ENCODE measurements at places on chromosomes 5 and 9.

GRCh38 chr5:146906803-146907202, 28.2 kb upstream of the PPP2R2B start:
- DNase-seq = no peak

GRCh38 chr5:88732181-88732633, 150.8 kb downstream of the MEF2C start:
- DNase-seq = peak; percentile 90

GRCh38 chr5:175025077-175025476, 300.7 kb downstream of the MSX2 start:
- no peak for DNase-seq

- DNase-seq = no peak
Observed at GRCh38 chr5:72383726-72384125, 63.6 kb downstream of the PTCD2 start.

DNA sequence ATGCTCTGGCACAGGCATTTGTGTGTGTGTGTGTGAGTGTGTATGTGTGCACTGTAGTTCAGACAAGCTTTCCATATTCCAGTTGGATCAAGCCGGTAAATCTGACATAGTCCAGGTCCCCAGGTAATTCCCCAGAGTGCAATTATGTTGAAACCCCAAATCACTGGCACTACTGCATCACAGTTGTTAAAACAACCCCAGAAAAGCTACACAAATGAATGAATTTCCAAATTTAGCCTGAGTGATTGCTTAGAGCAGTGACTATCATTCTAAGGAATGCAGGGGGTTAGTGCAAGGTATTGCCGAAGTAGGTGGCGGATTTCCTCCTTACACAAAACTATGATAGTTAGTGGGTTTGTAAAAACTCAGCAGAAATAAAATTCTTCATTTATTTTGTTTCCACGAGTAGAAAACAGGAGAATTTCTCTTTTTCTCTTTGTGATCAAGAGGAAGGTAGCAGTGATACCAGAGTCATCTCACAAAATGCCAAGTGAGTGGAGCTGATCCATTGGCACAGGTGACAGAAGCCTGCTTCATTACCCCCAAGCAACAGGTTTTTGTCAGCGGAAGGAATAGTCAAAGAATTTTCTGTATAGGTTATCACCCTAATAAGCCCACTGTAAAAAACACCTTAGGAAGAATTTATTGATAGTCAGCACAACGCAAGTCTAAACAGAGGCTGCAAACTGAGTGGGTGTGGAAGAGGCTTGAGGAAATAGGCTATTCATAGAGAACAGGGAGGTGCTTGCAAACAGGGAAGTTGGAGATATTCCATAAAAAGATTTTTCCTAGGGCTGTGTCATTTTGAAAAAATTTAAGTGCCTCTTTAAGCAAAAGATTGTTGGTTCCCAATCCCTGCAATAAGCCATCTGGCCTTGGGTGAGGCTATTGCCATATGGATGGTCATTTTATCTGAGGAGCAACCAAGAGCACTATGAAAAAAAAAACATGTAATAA, 385.1 kb downstream of the CHSY3 start:
- no peak for DNase-seq

DNA sequence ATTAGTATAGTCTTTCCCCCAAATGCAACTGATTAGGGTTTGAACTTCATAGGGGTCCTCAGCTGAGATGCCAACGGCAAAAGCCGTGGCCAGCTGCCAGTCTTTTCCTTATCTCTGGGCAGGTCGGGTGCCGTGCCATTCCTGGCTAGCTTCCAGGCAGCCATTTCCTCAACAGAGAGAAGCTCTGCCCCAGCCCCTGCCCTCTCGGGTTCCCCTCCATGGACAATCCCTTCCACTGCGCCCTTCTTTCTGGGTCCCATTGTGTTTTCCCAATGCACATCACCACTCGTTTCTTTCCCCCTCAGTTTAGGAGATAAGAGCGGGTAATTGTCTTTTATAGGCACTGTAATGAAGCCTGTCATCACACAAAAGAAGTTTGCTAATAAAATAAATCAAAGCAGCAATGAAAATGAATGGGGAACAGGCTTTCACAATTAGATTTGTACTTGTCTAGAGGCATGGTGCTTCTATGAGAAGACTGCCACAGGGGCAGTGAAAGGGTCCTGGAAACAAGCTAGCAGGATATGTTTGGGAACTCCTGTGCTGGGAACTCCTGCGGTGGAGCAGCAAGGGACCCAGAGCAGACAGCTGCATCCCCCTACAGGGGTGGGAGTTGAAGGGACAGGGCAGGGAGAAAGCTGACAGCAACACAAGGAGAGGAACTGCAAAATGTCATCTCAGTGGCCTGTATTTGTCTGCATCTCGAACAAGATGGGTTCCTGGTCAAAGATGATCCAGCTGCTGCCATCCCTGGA, 48.0 kb upstream of the SAP30L start:
- no peak for DNase-seq

- peak; percentile 51 for DNase-seq
Observed at GRCh38 chr9:89495824-89496560, 1.9 kb downstream of the SEMA4D start.

DNA sequence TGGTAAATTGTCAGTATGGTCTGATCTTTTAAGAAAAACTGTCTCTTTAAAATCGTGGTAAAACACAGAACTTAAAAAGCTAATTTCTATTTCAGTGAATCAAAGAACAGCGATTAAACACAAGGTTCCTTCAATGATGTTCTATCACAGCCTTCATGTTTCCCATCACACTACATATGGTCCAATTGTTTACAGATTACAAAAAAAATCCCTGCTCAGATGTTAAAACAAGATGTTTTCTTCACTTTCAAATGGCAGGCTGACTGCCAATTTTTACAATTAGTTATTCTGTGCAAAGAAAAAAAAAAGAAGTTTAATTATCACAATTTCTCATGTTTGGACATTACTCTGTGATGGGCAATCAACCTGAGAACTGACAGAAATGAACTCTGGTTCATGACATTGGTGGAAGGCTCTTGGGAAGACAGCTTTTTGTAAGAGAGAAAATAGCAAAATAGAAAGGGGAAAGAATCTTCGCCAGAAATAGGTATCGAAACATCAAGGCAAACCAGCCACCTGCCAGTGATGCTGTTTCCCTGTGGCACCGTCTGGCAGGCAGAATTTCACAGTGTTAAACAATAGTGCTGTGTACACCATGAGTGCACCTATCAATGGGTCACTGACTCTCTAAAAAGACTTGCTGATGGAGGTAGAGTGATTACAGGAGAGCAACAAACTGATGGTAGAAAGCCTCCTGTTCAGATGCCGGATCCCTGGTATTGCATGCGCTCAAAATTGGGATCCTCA, 1020.0 kb upstream of the ARRDC3 start:
- DNase-seq = no peak

DNA sequence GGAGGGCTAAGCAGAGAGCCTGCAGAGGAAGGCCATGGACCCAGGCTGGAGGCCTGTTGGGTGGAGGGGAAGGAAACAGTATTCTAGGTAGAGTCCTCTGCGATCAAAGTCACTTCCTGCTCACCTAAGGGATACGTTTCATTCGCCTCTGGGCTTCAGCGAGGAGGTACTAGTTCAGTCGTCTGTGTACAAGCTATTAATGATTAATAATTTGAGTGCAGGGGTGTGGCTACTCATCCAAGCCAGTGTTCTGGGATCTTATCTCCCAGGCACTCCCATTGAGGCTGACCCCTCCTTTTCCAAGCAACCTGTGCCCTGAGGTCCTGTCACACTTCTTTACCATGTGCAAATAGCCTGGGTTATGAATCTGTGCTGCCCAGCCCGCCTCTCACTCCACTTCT, 25.2 kb downstream of the RALGPS1 start:
- no peak for DNase-seq

DNA sequence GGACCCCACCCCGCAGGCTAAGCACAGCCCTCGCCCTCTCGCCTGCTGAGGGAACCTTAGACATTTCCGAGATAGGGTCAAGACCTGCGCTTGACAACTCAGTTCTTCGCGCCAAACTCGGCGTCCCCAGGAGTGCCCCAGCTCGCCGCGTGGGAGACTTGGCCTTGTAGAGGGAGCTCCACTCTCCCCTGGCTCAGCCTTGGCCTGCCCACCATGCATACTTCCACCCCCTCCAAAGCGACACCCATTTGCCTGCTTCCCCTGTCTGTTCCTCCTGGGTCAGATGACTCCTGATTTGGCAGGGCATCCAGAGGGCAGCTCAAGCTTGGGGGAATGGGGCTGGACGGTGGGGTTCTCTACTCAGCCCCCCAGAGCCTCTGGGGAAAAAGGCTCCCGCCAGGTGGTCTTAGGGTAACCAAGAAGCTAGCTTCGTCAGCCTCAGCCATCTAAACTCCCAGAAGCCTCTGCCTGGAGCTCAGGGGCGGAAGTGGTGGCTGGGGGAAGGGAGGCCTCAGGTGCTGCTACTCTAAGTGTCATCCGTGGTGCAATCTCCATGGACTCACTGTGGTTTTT, 560 bp downstream of the DOCK2 start:
- DNase-seq = no peak

GRCh38 chr9:127611603-127611898, 526 bp upstream of the STXBP1 start:
- DNase-seq = no peak

- DNase-seq = no peak
Observed at GRCh38 chr5:57470339-57470738, 12.3 kb downstream of the ACTBL2 start.

DNA sequence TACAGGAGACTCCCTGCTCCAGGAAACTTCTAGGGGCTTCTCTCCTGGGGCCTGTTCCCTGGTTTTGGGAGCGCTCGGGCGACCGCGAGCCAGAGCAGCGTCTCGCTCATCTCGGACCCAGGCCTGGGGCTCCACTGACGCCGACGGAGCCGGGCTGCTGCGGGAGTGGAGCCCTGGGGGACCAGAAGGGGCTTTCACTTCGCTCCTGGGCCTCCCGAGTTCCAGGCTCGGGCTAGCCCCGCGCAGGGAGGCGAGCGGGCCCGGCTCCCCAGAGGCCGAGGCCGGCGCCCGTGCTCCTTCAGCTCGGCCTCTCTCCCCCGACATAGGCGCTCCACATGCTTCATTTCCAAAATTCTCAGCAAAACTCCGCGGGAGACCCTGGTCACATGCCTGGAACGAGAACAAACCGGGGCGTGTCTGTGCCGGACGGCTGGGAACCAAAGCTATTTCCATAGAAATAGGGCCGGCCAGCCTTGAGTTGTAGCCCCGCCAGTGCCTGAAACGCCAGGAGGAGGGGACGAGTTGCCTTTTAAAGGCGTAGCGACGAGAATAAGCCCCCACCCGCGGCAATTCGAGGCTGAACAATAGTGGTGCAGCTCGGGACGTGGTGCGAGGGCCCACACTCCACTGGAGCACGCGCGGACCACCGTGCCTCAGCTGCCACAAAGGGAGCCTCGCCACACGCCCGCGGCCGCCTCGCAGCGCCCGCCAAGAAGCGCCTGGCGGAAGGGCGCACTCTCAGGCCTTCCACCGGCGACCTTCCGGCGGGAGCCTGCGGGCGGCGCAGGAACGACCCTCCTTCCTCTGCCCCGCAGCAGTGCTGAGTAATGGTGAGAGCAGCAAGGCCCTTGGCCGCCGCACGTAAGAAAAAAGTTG, 1.1 kb upstream of the G3BP1 start:
- DNase-seq = peak; percentile 94

DNA sequence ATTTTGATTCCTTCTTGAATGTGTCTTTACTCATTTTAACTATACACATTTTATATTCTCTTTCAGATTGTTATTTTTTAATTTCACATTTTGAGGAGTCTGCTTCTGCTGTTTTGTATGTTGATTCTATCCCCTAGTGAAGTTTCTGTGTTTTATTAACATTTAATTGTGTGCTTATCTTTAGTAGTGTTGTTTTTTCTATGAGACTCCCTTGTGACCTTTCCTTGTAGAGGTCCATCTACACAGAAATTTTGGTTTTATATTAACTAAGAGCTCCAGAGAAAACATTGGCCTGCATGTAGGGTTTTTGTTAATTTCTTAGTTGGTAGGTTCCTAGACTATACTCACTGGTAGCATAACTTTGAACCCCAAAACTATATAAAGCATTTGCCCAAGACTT, 35.4 kb upstream of the IL13 start:
- DNase-seq = no peak

DNA sequence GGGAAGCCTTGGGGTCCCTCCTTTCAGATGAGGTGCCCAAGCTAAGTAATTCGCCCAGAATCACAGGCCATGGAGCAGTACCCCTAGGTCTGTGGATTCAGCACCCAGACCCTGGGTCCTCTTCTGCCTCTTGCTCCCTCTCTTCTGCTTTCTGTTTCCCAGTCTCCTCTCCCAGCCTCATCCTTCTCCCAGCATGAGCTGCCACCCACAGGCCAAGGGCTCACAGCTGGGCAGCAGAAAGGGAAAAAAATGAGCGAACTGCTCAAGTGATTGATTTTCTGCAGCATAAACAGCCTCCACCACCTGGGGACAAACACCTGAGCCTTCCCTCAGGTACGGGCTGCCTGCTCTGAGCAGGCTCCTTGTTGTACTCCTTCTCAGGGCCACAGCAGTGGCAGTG, 113.9 kb upstream of the SAP30L start:
- DNase-seq = no peak

DNA sequence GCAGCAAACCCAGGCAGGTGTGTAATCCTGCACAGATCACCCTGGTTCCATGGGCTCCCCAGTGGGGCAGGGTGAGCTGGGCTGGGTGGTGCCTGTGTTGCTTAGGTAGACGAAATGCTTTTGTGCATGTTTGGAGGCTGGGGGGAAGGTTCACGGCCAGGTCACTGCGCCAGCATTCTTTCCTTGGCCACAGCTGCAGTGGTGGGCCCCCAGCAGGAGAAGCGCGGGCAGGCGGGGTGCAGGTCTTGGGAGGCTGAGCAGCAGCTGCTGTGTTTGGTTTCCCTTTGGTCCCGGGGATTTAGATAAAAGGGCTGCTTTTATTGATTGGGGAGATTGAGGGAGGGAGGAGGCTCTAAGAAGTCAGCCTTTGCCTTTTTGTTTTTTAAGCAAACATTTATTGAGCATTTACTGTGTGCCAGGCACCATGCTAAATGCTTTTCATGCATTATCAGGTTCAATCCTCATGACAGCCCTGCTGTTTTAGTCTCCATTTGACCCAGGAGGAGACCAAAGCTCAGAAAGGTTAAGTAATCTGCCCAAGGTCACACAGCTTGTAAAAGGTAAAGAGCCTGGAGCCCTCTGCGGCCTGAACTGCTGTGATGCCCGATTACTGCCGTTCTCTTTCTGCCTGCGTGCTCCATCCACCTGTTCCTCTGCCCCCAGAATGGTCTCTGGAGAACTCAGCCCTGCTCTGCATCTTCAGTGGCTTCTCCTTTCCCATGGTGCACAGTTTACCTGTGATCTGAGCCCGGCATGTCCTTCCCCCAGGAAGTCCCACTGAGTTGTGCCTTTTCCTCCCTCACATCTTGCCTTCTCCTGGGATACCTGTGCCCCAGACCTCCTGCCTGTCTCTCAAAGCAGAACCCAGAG, 94.4 kb downstream of the MACROH2A1 start:
- no peak for DNase-seq

DNA sequence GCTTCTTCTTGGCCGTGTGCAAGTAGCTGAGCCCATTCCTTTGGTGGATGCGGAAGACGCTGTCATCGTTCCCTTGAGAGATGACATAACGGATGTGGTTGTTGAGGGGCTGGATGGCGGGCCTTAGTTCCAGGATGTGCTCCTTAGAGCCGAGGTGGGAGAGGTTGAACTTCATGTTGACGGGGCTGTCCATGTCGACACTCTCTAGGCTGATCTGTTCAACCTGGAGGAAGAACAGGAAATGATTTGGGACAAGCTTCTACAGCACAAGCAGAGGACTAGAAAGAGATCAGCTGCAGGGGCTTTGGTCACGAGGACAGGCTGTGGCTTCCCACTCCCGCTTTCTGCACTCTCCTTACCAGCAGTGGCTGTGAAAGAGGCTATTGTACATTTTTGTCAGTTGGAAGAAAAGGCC, 176.0 kb downstream of the SLC12A2 start:
- no peak for DNase-seq

- DNase-seq = peak; percentile 74
Observed at GRCh38 chr5:2752059-2752820, 763 bp upstream of the IRX2 start.

All from posterior vena cava (tissue), 2 donors.